GM23338 (cell line): ENCODE measurements at places on chromosomes 1 and 21. TPM values are rescaled to one million over a fixed set of nuclear protein-coding genes. Genes with fewer than 3 reads are reported as not detected.

The AMY2A gene
- total RNA-seq = not detected in 2 replicates

DNA sequence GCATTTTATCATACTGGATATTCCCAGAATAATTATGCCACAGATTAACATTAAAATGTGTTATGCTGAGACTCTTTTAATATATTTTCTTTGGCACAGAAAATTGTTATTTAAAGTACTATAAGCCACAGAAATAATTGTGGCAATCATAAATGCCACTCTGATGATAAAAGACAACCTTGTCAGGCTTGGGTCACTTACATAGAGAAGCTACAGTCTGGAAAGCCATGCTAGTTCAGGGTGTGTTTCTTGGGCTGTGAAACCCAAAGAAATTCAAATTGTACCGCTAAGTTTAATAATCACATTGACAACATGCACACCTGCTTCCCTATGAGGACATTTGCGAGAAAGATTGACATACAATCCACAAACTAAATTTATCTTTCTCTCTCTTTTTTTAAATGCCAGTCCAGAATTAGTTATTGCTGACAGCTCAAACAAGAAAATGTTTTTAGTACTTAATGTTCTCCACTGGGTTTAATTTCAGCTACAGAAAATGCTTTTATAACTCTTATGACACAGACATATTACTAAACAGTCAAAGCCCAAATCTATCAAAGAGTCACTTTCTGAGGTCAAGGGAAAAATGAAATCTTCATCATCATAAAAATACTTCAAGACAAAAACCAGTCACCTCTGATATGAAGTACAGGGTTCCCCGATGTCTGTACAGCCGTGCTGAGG lies 38.7 kb downstream of the TTC13 start:
- DNase-seq = no peak
- no peaks in the 10 kb centered on the region for H3K27me3 ChIP-seq
- no peak overlapping the region for H3K27ac ChIP-seq
- no peaks in the 10 kb centered on the region for H3K4me1 ChIP-seq

- no peak overlapping the region for H3K4me3 ChIP-seq
- H3K27me3 ChIP-seq = no peaks in the 10 kb centered on the region
- no peak overlapping the region for H3K27ac ChIP-seq
- no peaks in the 10 kb centered on the region for H3K36me3 ChIP-seq
- peaks cover 3% of the 10 kb centered on the region; the same call in 1 of the 2 replicates for H3K4me1 ChIP-seq
Observed at GRCh38 chr1:22778862-22779520, 68.4 kb downstream of the EPHB2 start.

DNA sequence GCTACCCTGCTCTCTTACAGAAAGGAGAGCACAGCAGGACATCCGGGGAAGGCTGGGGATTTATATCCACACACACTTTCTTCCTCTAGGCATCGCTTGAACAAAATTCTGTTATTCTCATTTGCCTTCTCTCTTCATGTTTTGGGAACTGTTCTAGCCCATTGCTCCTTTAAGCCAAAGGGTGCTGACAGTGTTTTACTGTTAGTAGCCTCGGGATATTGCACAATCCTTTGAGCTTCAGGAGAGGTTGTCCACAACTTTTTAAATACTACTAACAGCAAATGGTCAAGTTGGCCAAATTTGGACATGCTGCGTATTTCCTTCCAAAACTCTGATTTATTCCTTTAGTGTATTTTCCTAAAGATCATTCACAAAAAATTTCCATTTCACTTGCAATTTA lies 579.2 kb upstream of the RGS18 start:
- no peaks in the 10 kb centered on the region for H3K27me3 ChIP-seq
- H3K36me3 ChIP-seq = no peaks in the 10 kb centered on the region
- H3K27ac ChIP-seq = no peak overlapping the region
- DNase-seq = no peak
- H3K4me3 ChIP-seq = no peak overlapping the region
- H3K4me1 ChIP-seq = no peaks in the 10 kb centered on the region

DNA sequence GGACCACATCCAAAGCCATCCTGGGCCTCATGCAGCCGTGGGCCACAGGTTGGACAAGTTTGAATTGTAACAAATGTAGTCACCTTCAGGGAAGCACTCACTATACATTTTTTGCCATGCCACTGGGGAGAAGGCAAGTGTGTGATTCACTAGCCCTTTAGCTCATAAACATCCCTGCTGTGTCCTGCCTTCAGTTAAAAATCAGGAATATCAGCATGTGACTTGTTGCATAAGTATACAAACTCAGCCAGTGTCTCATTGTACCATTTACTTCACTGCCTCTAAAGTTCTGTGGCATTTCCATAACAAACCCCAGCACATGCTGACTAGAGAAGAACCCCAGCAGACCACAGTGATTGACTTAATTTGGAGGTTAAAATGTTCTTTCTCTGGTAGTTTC lies 142.0 kb upstream of the C1orf105 start:
- H3K27me3 ChIP-seq = no peaks in the 10 kb centered on the region
- peak; percentile 36 for DNase-seq
- no peaks in the 10 kb centered on the region for H3K36me3 ChIP-seq
- H3K4me3 ChIP-seq = 0 out of 2 replicates have a peak overlapping the region, but pooled peaks have one; percentile 2

GRCh38 chr1:169809370-169810095 lies 14.8 kb upstream of the METTL18 start:
- peaks cover 7% of the 10 kb centered on the region; the same call in 1 of the 2 replicates for H3K36me3 ChIP-seq
- H3K27ac ChIP-seq = no peak overlapping the region
- no peaks in the 10 kb centered on the region for H3K27me3 ChIP-seq
- DNase-seq = peak; percentile 57
- no peak overlapping the region for H3K4me3 ChIP-seq

DNA sequence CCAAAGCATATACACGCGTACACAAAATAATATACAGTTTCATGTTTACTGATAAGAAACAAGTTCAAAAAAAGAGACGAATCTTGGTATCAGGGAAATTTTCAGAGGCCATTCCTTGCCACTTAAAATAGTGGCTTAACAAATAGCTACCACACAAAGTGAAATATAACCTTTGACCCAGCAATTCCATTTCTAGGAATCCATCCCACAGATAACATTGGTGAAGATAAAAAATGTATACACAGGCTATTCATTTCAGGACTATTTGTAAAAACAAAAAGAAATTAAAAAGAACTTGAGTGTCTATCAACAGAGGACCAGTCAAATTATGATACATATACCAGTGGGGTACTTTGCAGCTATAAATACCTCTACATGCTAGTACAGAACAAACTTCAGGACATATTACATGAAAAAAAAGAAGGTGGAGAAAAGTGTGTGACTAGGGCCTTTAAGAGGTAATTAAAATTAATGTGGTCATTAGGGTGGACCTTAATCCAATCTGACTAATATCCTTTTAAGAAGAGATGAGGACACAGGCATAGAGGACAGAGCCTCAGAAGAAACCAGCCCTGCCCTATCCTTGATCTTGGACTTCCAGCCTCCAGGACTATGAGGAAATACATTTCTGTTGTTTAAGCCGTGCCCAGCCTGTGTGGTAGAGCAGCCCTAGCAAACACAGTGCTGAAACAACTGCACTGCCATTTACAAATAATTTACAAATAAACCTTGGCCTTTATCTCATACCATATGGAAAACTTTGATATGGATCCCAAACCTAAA lies 7.8 kb downstream of the UBE2G2 start:
- H3K4me1 ChIP-seq = peaks cover 5% of the 10 kb centered on the region; the same call in 1 of the 2 replicates
- H3K27me3 ChIP-seq = no peaks in the 10 kb centered on the region
- no peak overlapping the region for H3K4me3 ChIP-seq
- peaks cover 3% of the 10 kb centered on the region; the same call in 1 of the 2 replicates for H3K36me3 ChIP-seq
- H3K27ac ChIP-seq = 0 out of 2 replicates have a peak overlapping the region, but pooled peaks have one; percentile 3
- DNase-seq = no peak

- no peak for DNase-seq
- no peaks in the 10 kb centered on the region for H3K36me3 ChIP-seq
- no peak overlapping the region for H3K4me3 ChIP-seq
- no peaks in the 10 kb centered on the region for H3K4me1 ChIP-seq
- H3K27ac ChIP-seq = no peak overlapping the region
- H3K27me3 ChIP-seq = no peaks in the 10 kb centered on the region
Observed at GRCh38 chr1:154833209-154833608, 36.9 kb downstream of the KCNN3 start.

GRCh38 chr21:26840912-26841311 lies 4.3 kb downstream of the ADAMTS1 start:
- peaks cover 17% of the 10 kb centered on the region for H3K27me3 ChIP-seq
- no peak for DNase-seq
- no peak overlapping the region for H3K4me3 ChIP-seq
- H3K4me1 ChIP-seq = no peaks in the 10 kb centered on the region

DNA sequence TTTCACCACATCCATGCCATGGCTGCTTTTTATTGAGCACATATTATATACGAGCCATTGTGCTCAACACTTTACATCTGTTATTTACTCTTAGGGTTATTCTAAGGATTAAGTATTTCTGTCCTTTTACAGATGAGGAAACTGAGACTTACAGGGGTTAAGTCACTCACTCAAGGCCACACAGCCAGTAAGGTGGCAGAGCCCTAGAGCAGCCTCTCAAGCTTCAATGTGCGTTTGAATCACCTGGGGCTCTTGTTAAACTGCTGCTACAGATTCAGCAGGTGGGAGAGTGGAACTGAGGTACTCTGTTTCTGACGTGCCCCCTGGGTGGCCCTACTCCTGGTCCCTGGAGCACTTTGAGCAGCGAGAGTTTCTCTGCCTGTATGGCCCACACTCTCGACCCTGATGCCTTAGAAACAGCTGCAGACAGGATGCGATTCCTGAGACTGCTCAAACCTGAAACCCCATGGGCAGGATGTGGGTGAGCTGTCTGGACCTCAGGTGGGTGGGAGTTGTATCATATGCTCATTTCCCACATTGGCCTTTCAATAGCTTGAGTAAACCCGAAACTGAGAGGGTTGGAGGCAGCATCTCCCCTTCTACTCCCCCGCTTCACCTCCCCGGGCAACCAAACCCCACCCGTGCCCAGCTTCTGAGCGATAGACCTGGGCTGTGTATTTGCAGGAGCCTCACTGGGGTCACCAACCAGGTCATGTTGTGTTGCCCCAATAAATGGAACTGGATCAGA lies 59.3 kb downstream of the MAN1C1 start:
- peaks cover 9% of the 10 kb centered on the region for H3K4me1 ChIP-seq
- no peak overlapping the region for H3K27ac ChIP-seq

DNA sequence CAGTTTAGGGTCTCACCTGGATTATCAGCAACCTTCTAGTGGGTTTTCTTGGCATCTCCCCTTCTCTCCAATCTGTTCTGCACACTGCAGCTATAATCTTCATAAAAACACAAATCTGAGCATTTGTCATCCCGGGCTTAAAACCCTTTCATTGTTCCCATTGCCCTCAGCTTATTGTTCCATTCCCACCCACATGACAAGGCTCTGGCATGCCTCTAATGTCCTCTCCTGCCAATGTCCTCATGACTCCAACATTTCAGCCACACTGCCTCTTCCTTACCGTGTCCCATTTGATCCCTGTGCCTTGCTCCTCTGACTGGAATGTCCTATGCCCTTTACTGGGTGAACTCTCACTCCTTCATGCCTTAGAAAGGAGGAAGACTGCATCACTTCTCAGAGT lies 7.5 kb upstream of the DPH2 start:
- DNase-seq = no peak
- H3K36me3 ChIP-seq = no peaks in the 10 kb centered on the region
- H3K4me3 ChIP-seq = no peak overlapping the region
- no peaks in the 10 kb centered on the region for H3K27me3 ChIP-seq

- H3K4me3 ChIP-seq = no peak overlapping the region
- no peak overlapping the region for H3K27ac ChIP-seq
- no peaks in the 10 kb centered on the region for H3K27me3 ChIP-seq
- no peaks in the 10 kb centered on the region for H3K36me3 ChIP-seq
- peak; percentile 57 for DNase-seq
Observed at GRCh38 chr1:29136391-29136915, 12.8 kb upstream of the TMEM200B start.
